Peyer's patch (tissue), 4 donors: ENCODE measurements at places on chromosomes 12 and 14.

GRCh38 chr12:83827193-83827592 is 1085.4 kb downstream of the SLC6A15 start:
- no peak for DNase-seq

- no peak for DNase-seq
These were observed 86.2 kb downstream of the RIN3 start for GRCh38 chr14:92599811-92600210.

DNA sequence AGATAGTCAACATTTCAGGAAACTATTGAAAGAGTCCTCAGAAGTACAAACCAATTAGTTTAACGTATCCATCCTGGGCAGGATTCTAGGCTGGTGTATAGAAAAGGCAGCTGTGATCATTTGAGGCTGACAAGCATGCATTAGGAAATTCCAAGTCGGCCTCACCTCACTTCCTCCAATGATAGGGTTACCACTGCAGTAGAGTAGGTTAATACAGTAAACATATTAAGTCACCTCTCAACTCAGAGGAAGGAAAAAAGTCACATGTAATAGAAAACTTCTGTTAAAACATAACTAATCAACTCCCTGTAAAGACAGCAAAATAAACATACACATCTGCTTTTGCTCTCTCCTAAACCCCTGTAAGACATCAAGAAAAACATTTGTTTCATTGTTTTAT is 33.5 kb downstream of the MED13L start:
- no peak for DNase-seq

DNA sequence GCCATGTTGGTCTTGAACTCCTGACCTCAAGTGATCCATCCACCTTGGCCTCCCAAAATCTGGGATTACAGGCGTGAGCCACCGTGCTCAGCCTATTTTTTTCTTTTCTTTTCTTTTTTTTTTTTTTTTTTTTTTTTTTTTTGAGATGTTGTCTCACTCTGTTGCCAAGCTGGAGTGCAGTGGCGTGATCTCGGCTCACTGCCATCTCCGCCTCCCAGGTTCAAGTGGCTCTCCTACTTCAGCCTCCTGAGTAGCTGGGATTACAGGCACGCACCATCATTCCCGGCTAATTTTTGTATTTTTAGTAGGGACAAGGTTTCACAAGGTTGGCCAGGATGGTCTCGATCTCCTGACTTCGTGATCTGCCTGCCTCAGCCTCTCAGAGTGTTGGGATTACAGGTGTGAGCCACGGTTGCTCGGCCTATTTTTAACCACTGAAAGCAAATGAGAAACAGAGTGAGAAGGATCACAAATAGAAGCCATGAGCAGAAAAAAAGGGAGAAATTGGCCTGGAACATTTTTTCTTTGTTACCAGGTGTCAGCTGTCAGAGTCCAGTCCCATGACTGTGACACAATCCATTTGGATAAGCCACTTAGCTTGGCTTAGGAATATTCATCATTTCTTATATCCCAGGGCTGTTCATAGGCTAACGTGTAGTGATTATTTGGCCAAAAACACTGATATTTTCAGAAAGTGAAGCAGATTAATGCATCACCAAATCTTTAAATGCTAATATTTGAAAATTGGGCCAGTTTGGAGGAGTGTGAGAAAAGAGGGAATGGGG is 7.9 kb upstream of the NFKBIA start:
- DNase-seq, result no peak

DNA sequence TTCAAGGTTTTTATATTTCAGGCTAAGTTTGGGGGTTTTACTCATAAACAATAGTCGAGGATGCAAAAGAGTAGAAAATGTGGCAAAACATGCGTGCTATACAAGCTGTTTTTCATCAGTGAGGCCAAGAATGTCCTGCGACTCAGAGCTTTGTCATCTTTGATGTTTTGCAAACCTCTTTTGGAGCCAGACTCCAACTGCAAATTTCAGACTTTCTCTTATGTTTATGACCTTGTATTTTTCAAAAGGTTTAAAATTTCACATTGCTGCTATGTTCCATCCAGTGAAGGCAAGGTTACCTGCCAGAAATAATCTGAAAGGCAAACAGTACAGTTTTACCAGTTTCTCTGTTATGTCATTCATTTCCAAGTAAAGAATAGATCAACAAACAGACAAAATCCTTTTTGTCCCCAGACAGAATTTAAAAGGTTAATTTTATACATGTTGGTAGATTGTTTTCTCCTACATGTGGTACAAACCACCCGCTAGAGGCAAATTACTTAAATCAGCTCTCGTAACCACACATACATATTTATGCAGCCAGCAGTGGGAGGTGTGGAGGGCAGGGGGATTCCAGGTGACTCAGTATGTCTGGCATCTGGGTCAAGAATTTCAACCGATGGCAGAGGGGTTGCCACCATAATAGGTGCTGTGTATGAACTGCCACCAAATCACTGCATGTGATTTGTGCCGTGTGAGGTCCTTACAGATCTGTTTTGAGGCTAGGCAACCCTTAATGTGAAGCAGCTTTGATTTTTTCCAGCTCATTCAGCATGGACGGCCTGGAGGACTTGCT is 119.8 kb upstream of the CPM start:
- DNase-seq, result no peak

GRCh38 chr14:78075033-78075432 is 95.1 kb upstream of the NRXN3 start:
- DNase-seq, result no peak

GRCh38 chr12:118432812-118433545 is 56.6 kb downstream of the SUDS3 start:
- peak; percentile 48 for DNase-seq

DNA sequence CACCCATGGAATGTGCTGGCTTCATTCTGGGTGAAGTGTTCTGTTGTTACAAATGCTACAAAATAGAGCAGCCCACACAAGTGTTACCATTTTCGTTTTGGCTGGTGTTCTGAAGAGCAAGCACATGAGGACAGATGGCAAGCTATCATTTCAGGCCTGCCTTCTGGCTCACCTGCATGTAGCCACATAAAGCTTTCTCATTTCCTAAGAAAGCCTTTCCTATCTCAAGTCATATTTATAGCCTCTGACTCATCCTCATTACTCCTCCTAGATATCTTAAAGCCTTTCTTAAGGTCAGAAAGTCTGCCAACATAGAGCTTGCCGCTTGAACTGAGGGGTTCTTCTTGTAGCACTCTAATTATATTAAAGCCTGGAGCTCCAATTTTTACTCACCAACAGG is 89.0 kb downstream of the PTPRR start:
- peak; percentile 50 for DNase-seq

- DNase-seq, result peak; percentile 70
These were observed at the start of gene CCDC63 for GRCh38 chr12:110846615-110847566. TSS of gene CCDC63 (plus strand) at chr12:110846987. CDS start at chr12:110852955, 5,968 bp downstream.

DNA sequence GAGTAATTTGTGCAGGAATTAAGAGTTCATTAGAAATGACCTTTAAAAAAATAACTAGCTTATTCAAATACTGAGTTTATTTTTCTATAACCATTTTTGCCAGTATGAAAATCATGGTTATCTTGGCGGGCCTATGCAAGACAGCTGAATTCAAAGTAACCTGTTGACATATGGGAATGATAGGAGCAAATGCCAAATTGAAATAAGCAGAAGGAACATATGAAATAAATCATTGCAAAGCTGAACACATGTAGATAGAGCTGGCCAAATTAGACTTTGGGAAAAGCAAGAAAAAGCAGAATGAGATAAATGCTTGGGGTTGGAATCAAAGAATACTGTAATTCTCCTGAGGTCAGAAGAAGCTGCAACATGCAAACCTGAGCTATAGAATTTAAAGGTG is 372.5 kb downstream of the ADAMTS20 start:
- DNase-seq, result no peak

- no peak for DNase-seq
These were observed 356.4 kb upstream of the SEL1L start for GRCh38 chr14:81890020-81890419.

DNA sequence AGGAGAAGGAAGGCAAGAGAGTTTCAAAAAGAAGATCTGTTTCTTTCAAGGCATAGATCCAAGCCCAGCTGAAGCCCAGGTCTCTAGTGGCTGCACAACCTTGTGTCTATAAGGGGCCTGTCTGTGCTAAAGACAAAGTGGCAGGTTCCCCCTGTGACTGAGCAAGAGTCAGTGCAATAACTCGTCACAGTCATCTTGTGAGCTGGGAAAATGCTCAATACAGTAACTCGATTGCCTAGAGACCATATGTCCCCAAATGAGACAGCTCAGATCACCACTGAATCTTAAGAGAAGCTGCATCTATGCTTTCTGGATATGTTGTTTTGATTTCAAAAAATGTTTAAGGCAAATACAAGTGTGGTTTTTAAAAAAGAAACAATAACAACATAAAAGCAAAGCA is 24.2 kb downstream of the ST8SIA1 start:
- DNase-seq, result no peak

DNA sequence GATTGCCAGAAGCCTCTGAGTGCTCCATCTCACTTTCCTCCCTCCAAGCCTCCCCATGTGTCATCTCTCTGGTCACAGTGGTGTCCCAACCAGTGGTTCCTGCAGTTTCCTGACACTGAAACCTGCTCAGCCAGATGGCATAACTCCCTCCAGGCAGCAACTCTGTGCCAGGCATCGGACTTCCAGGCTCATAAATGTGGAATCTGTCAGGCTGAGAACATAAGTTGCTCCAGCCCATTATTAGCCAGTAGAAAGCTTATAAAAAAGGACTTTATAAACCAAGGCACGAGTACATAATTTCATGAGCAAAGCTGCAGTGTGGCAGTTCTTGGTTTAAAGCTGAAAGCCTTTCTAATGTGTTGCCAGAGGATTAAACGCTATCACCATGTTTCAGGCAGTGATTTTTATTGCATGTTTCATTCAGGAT is 194.3 kb downstream of the DACT1 start:
- no peak for DNase-seq

DNA sequence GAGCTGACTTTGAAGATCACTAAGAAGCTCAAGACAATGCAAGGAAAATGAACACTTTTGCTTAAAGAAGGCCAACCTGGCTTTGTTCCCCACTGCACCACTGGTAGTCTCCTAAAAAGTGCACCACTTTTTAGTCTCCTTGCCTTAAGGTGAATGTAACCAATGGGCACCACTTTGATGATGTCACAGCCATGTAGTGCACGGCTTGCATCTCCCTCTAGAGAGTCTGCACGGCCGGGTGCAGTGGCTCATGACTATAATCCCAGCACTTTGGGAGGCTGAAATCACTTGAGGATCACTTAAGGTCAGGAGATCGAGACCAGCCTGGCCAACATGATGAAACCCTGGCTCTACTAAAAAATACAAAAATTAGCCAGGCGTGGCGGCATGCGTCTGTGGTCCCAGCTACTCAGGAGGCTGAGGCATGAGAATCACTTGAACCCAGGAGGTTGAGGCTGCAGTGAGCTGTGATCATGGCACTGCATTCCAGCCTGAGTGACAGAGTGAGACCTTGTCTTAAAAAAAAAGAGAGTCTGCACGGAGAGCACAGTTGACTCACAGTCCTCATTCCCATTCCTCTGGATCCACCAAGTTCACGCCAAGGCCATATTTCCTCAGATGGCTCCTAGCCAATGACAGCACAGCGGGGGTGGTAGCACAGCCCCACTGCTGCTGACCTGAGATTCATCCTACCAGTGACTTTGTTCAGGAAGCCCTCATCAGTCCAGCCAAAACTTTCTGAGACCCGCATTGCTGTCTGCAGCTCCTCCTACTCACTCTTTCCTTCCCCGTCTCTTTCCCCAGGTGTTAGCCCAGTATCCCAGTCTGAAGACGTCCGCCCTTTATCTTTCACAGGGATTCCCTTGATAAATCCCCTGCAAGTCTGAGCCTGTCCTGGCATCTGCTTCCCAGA is 16.5 kb upstream of the IFT81 start:
- no peak for DNase-seq

DNA sequence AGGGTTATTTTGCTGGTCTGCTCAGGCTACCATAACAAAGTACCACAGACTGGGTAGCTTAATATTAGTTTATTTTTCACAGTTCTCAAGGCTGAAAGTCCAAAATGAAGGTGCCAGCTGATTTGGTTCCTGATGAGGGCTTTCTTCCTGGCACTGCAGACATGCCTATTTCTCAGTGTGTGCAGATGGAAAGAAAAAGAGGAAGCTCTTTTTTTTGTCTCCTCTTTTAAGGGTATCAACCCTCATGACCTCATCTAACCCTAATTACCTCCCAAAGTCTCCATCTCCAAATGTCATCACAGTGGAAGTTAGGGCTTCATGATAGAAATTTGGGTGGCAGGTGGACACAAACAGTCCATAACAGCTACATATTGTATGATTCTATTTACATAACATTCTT is 25.0 kb upstream of the POLR3B start:
- DNase-seq, result no peak

DNA sequence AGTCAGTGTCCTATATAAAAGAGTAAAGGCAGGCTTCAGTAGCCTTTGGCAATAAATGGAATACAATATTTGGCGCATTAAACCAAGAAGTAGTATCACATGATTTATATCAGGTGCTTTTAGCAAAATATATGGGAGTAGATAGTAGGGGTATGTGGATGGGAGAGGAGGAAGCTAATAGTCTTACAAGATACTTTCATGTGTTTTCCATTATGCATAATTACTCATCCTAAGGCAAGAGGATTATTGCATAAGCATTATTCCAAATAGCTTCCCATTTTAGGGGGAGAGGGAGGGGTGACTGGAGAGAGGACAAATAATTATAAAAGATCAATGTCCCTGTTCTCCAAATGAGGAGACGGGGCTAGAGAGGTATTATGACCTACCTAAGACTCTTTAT is 104.3 kb downstream of the DUSP6 start:
- no peak for DNase-seq

DNA sequence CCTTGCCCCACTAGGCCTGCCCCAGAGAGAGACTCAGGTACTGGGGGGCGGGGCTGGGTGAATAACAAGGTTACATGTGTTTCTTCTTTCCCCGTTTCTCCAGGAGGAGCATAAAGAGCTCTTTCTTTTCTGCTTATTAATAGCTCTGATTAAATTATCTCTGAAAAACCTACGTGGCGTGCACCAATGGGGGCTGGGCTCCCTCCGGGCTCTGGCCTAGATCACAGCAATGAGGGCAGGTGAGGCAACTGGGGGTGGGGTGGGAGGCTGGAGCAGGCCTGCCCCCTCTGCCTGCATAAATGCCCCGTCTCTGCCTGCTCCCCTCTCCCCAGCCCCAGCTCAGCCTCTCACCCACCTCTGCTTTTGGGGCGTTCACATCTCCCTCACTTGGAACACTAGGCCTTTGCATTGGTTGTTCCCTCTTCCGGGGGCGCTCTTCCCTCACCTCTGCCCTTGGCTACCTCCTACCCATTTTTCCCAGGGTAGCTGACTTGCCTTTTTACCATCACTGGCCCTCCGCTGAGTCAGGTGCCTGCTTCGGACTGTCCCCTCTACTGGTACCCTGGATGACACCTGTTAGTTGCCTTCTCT is 4.1 kb upstream of the FAM222A start:
- no peak for DNase-seq

- DNase-seq, result no peak
These were observed 551.7 kb downstream of the NRXN3 start for GRCh38 chr14:78721756-78722480.

DNA sequence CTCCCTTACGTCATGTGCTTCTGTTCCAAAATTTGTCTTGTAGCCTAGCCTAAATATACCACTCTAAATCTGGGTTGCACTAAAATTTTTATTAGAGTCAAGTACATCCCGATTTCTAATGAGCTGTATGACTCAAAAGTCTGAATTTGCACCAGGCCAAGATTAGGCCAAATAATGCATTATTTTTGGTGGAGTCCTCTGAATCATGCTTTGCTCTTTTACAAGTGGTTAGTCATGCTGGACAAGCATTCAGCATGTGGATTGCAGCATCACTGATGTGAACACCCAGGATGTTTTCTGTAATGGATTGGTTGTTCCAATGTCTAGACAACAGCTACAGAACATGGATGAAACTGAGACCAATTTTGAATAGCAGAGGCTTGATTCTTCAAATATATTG is 23.7 kb downstream of the HEBP1 start:
- no peak for DNase-seq

GRCh38 chr12:128091951-128092382 is 175.0 kb upstream of the TMEM132C start:
- no peak for DNase-seq
